ENCODE measurements at places on chromosomes 5 and 9.

- DNase-seq, result no peak
Measured at GRCh38 chr5:143524338-143524945, 121.0 kb upstream of the NR3C1 start.

- DNase-seq, result no peak
Measured at GRCh38 chr5:136006164-136006563, 22.6 kb upstream of the TGFBI start.

- DNase-seq, result no peak
Measured at GRCh38 chr5:11252523-11252922, 491.5 kb upstream of the DAP start.

GRCh38 chr5:122704247-122705036, 70.4 kb upstream of the SNX2 start:
- DNase-seq, result peak; percentile 74

GRCh38 chr5:181199881-181200638, 4.9 kb downstream of the TRIM7 start:
- no peak for DNase-seq

- no peak for DNase-seq
Measured at GRCh38 chr5:142253938-142254337, 70.9 kb downstream of the SPRY4 start.

DNA sequence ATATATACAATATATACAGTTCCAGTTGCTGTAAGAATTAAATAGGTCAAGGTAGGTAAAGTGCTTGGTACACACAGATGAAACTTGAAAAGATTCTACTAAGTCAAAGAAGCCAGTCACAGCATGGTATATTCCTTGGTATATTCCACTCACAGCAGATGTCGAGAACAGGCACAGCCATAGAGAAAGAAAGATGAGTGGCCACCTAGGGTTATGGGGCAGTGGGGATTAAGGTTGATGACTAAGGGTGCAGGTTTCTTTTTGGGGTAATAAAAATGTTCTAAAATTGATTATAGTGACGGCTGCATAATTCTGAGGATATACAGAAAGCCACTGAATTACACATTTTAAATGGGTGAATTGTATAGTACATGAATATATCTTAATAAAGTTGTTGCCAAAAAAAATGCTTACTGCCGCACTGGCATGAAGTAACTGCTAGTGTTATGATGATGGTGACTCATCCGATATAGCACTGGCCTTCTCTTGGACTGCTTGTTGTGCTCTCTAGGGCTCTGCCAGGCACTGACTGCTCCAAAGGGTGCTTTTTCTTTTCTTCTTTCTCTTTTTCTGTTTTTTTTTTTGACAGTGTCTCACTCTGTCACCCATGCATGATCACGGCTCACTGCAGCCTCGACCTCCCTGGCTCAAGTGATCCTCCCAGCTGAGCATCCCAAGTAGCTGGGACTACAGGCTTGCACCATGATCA, 23.5 kb downstream of the TBC1D2 start:
- no peak for DNase-seq

DNA sequence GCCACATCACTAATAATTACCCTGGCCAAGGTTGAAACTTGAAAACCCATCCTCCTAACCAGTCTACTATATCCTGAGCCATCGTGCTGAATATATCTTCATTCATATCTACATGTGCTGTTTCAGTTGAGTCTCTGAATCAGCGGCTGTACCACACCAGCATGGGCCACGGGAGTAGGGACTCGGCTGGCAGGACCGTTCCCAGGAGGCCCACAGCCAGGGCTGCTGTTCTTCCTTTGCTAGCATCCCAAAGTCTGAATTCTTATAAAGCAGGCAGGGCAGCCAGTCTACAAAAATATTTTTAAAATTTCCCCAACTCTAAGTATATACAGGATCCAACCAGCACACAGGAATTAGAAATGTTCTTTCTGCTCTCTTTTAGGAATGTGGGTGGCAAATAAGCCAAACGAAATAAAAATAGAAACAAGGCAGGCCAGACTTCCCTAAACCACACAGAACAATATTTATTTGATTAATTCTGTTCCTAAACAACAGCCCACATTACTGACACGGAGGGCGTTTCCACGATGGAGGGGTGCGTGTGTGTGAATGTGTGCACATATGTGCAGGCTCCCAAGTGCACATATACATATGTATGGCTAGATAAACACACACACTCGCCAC, 42.8 kb upstream of the EQTN start:
- no peak for DNase-seq

DNA sequence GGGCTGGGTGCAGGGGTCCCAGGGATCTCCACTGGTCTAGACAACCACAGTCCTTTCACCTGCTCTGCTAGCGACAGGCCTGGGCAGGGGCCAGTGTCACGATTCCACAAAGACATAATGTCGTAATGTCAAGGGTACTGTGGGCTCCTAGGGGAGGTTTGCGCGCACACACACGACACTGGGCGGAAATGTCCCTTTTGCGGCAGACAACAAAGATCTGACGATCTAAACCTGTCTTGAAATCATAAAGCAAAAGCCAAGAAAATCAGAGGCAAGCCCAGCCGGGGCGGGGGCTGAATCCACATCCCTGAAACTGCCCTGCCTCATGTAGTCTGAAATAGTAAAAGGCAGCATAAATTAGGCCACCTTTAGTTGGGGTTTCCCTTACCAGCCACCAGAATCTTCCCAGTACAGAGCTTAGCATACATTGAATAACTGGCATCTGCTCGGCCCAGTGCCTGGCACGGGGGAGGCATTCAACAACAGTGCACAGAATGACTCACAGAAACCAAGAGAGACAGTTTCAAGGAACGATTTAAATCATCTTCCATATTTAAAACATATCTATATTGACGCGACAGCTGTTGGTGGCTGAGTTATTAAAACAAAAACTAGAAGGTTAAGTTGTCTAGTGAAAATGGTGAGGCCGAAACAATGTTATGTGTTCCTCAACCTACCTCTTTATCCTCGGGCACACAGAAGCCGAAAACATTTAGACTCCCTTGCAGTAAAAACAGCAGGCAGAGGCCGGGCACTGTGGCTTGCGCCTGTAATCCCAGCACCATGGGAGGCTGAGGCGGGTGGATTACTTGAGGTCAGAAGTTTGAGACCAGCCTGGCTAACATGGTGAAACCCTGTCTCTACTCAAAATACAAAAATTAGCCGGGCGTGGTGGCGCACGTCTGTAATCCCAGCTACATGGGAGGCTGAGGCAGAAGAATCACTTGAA, 151.0 kb downstream of the MYO10 start:
- no peak for DNase-seq

DNA sequence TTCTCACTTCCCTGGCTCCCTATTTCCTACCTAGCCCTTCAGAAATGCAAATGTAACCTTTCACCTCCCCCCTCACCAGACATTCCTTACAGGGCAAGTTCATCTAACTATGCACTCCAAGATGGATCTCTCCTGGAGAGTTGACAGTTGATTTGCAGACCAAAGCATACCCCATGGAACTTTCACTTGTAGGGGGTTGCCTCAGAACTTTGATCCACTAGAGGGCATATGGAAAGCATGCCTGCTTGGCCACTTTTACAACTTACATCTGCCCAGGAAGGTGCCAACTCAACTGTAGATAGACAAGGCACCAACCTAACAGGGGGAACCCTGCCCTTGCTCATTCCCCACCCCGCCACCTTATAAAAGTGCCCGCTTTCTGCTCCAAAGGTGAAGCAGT, 187.8 kb downstream of the NXNL2 start:
- no peak for DNase-seq

DNA sequence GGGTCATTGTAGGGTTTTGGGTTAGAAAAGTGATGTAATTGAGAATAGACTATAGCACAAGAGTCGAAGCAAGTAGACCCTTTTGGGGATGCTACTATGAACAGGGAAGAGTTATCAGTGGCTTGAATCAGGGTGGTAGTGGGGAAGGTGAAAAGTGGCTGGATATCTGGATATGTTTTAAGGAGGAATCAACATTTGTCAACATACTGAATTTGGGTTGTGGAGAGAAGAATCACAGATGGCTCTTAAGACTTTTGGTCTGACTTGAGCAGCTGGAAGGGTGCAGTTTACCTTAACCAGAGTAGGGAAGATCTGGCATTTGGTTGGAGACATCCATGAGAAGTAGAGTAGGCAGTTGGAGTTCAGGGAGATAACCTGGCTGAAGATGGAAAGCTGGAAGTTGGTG, 38.5 kb upstream of the FCHO2 start:
- DNase-seq, result no peak

DNA sequence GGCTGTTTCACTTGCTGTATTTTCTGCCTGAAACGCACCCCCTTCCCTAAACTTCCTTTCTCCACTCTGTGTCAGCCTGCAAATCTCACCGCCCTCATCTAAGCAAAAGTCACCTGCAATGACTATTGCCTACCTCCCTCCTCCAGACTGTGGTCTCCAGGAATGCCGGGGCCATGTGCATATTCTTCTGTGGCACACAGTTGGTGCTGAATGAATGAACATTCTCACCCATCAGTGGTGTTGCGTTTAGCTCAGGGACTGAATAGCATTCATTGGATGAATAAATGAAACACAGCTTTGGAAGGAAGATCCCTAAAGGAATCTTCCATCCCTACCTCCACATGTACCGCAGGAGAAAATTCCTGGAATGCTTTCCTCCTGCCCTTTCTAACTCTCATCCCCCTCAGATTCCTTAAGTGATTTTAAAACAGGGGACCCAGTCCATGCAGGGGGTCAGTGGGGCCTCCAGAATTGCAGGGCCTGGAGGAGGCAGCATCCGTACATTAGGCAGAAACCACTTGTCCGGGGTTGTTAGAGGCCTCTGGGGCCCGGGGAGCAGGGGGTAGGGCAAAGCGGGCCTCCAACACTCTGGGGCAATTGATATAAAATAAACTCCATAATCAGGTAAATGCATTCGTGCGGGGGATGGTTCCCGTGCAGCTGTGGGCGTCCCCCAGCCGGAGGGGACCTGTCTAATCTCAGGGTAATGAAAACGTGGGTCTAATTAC, 28.3 kb upstream of the PTGS1 start:
- no peak for DNase-seq

DNA sequence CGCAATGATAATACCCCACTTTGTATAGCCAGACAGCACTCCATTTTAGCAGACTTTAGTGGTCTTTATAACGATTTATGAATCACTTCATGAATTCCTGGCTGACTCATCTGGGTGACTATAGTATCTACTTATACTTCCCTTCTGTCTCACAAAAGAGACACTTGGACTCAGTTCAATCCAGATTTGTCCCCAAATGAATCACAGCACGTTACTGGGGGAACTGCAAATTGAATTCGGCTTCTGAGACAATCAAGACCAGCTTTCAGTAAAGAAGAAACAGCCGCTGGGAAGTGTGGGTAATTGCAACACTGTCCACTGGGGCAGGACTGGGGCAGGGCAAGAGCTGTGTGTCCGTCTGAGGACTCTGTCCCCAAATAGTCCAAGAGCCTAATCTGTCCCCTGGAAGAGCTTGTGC, 337.3 kb upstream of the RFX3 start:
- DNase-seq, result peak; percentile 27

DNA sequence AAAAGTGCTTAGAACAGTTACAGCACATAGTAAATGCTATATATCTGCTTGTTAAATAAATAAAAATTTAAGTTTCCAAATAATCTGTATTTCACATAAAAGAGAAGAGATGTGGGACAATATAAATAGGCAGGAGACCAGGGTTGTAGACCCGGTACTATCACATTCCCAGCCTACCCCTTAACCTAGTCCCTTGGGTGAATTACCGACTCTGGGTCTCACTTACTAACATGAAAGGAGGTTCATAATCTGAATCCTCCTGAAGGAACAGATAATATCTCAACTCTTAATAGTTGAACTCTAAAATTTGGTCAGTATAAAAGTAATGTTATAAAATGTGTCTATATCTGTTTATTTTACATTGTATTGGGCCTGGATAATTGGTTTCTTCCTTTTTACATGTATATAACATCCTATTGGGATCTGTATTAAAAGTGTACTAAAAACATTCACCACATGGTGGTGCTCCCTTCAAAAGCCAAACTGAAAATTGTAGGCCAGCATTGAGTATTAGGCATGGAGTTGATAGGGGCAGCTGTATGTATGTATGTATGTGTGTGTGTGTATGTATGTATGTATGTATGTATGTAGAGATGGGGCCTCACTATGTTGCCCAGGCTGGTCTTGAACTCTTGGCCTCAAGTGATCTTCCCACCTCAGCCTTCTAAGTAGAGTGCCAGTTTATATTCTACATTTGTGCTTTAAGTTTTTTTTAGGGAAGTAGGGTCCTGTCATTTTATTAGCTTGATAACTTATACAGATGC, 64.2 kb upstream of the ABL1 start:
- DNase-seq, result peak; percentile 78

DNA sequence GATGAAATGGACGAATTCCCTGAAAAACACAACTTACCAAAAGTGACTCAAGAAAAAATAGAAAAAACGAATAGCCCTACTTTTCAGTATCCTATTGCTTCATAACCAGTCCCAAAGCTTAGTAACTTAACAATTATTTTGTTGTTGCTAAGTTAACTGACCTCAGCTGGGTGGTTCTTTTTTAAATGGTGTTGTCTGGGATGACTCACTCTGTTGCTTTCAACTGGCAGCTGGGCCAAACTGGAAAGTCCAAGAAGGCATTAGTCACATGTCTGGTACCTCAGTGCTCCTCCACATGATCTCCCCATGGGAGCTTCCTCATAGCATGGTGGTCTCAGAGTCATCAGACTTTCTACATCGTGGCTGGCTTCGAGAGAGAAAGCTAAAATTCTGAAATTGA, 47.8 kb upstream of the ADAMTS2 start:
- peak; percentile 9 for DNase-seq

DNA sequence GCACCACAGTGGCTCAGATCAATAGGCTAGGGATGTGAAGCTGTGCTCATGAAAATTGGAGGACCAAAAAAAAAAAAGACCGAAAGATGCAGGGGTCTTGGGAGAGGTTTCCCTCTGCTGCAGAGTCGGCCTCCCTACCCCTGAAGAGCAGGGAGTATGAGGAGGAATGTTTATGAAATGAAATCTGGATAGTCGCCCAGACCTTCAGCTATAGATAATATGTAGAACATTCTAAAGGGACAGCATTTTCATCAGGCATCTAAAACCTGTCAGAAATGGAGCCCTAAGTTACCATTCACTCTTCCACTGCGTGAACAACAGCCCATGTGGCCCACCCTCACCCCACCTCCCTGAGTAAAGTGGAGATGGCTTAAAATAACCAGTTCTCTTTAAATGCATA, 122.9 kb downstream of the TMEM174 start:
- DNase-seq, result no peak

- peak; percentile 79 for DNase-seq
Measured at GRCh38 chr5:127878174-127878750, 175.1 kb downstream of the CCDC192 start.

DNA sequence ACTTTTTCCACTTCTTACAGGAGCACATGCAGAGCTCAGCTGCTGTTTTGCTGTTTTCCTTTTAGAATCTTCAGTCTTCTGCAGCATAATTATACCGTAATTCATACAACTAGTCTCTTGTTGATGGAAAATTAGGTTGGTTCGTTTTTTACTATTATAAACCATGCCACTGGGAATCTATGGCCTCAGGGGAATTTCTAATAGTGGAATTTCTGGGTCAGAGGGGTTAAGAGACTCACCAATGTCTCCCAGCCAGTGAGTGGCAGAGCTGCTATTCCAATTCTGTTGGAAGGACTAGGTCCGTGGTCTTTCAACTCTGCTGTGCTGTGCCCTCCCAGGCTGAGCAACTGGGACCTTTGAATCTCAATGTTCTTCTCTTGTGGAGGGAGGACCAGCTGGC, 282.5 kb downstream of the ZSWIM6 start:
- DNase-seq, result peak; percentile 36

- no peak for DNase-seq
Measured at GRCh38 chr9:12503606-12504122, 189.5 kb upstream of the TYRP1 start.

GRCh38 chr5:142677198-142677597, 8.7 kb downstream of the FGF1 start:
- no peak for DNase-seq

Data from NCI-H69 (cell line).